ENCODE measurements at places on chromosomes 6 and 20.

GRCh38 chr6:3079682-3080081 lies 11.4 kb downstream of the RIPK1 start:
- DNase-seq = no peak

GRCh38 chr20:39129523-39129922 lies 167.4 kb downstream of the DHX35 start:
- no peak for DNase-seq

DNA sequence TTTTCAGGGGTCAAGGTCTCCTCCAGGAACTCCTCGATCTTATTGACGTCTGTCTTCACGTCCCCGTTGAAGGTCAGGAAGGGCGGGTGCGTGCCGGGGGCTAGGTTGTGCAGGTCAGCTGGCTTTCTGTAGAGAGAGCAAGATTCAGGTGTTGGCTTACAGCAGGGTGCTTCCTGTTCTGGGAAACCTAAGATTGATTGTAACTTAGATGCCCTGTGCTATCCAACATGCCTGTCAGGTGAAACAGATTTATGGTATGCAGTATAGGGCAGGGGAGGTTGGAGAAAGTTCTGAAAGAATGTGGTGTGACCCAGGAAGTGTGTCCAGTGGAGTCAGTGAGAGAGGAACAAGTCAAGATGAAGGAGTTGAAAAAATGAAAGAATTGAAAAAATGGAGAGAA lies 66.4 kb downstream of the CLIC5 start:
- no peak for DNase-seq

DNA sequence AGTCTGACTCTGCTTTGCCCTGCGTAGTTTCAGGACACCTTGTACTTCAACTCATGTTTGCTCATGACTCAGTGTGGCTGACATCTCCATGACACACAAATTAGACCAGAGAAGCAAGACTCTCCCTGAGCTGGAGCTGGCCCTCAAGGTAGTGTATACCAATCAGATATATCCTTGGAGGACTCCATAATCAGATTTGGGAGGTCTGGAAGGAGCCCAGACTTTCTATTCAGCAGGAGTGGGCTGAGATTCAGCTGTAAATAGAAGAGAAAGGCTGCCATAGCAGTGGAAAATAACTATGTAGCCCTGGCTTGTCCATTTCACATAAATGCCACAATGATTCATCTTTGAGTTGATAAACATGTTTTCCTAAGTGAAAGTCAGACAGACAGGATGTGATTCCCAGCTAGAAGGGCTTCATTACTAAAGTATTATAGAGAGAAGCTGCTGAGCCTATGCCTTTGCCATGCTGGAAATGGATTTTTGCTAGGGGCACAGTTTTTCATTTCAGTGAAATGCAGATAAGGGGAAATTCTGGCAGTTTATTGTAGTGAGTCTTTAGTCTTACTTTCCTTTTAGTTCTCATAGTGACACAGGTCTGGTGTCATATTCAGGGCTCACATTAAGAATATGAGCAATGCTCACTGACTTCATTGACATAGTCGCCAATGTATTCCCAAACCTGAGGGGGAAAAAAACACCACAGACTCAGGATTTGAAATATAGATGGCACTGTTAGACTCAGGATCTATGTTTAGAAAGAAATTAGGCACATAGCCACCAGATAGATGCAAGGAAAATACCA lies 95.3 kb downstream of the CLVS2 start:
- no peak for DNase-seq

- no peak for DNase-seq
These were observed 1.1 kb upstream of the ZBTB2 start for GRCh38 chr6:151392427-151392826.

DNA sequence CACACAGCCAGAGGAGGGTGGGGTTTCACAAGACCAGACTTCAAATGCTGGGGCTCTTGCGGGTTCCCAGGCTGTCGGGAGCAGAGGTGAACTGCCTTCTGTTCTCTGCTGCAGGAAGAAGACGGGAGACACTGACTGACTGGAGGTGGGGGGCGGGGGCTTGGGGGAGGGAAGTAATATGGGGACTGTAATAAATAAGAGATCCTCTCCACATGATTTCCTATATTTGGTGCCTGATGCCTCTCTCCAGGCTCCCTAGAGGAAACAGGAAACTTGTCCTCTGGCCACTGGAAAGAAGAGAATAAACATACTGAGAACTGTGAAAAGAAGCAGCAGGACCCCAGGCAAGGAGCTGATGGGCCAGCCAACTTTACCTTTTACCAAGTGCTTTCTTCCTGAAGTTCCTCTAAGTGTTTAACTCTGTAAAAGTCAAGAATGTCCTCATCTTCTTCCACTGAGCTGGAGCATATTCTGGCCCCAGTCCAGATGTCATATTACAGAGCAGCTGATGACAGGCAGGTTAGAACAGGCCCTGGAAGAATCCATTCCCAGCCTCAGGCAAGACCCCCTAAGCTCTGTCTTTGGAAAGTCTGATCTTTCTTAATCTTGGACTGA lies 33.2 kb upstream of the ADGRF5 start:
- DNase-seq = no peak

DNA sequence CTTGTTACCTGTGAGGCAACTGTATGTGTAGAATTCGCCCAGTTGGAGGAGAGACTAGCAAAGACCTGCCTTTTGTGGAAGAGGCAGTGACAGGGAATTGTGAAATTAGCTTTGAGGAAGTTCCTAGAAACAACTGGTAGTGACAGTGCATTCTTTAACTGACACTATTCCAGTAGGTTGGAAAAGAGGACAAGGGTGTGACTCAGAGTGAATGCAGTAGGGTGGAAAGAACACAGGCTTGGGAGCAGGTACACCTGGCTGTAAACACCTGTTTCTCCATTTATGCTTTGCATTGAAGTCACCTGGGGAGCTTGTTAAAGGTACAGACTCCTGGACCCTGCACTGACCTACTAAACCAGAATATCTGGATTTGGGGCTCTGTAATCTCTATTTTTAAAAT lies 295.7 kb downstream of the PHACTR1 start:
- DNase-seq = peak; percentile 42

- DNase-seq = no peak
These were observed 120.4 kb downstream of the TOX2 start for GRCh38 chr20:44034965-44035635.

- no peak for DNase-seq
These were observed 26.1 kb upstream of the KLHL31 start for GRCh38 chr6:53691667-53692133.

GRCh38 chr6:14734052-14734415 lies 511.8 kb upstream of the JARID2 start:
- DNase-seq = no peak

GRCh38 chr6:33193619-33194018 lies 1.4 kb upstream of the COL11A2 start:
- no peak for DNase-seq

GRCh38 chr20:38725931-38726803 lies 1.9 kb downstream of the SLC32A1 start:
- no peak for DNase-seq

DNA sequence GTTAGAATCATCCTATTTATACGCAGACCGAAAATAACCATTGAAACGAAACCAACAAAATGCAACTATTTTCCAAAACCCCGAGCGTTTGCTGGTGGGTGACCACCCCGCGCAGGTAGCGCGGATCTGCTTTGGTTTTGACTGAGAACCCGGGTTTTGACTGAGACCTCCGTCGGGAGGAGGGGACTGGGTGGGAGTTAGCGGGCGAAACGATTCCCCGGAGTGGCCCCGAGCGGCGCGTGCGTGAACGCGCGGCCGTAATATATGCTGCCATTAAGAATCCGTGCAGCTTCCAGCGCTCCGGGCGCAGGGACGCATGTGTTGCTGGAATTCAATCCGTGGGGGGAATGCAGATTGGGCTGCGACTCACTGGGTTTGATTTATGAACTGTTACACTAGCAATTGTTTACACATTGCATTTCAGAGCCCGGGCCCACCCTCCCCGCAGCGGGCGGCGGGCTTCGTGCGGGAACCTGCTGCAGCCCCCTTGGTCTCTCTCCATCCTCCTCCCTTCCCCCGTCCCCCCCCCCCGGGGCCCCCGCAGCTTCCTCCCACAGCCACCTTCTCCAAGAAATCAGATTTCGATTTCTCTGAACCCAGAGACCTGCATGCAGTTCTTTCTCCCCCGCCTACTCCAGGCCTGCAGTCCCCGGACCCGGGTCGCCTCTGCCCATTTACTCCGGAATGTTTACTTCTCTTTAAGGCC lies 9.9 kb downstream of the NRN1 start:
- no peak for DNase-seq

DNA sequence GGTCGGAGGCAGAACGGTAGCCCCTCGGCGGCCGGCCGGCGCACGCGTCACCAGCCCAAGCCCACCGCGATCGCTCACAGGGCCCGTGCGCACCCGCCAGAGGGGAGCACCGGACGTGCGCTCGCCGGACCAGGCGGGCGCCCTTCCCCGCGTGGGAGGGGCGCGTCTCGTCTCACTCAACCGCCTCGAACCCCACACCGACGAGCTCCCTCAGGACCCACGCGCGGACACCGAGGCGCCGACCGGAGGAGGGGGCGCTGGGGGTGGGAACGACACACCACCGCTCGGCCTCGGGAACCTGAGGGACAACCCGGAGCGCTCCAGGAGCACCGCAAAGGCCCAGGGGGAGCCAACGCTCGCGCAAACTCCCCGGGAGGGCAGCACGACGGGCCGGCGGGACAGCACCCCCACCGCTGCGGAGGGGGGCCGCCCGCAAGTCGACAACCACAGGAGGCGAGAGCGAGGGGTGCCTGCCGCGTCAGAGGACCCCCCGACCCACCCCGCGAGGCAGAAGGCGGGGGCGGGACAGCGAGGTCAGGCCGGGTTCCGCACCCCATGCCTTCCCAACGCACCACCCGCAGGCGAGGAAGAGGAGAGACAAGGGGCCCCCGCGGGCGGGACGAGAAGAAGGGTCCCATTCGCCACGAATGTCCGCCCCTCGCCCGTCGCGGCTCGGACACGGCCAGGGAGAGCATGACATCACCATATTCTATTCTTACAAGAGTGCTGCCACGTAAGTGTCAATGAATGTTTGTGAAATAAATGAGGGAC lies 512.7 kb upstream of the ZNF337 start:
- no peak for DNase-seq

GRCh38 chr6:24334285-24334684 lies 23.6 kb downstream of the DCDC2 start:
- DNase-seq = no peak

DNA sequence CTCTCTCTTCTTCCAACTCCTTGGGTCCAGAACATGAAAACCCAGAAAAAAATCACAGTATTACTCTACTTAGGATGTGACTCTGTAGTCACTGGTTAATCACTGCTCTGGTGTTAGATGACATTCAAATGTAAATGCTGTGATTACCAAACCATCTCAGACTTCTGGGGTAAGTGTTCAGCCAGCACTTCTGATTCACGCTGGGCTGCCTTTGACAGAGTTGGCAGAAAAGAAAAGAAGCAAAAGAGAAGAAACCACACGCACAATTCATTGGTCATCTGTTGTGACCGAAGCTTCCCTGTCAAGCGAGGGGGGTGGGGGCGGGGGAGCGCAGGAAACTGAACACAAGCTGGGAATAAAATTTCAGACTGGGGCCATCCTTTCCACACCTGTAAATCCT lies 82.7 kb downstream of the PSMG4 start:
- no peak for DNase-seq

- no peak for DNase-seq
These were observed 86.1 kb upstream of the MYLIP start for GRCh38 chr6:16042751-16043150.

GRCh38 chr6:139981768-139982181 lies 607.3 kb upstream of the CITED2 start:
- peak; percentile 47 for DNase-seq

- DNase-seq = no peak
These were observed 92.0 kb downstream of the JAG1 start for GRCh38 chr20:10581823-10582222.

GRCh38 chr6:11094411-11094851 lies 797 bp downstream of the SMIM13 start:
- DNase-seq = peak; percentile 51

- DNase-seq = no peak
These were observed 83.8 kb downstream of the IYD start for GRCh38 chr6:150452428-150453243.

DNA sequence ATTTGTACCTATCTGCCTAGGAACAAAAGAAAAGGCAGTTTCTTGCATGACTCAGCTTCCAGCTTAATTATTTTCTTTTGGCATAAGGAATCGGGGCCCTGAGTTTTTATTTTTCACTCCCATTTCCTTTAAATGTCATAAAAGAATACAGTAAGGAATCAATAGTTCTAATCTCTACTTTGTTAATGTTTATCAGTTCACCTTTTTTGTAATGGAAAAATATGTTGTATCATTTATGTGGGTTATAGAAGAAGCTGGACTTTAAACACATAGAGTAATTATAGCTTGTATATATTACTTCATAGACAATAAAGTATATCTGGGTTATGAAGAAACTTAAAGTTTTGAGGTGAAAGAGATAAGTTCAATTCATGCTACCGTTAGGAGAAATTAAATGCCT lies 1214.8 kb upstream of the GJE1 start:
- no peak for DNase-seq

GRCh38 chr6:90612313-90612680 lies 25.4 kb upstream of the MAP3K7 start:
- DNase-seq = no peak

GRCh38 chr6:20882014-20882413 lies 347.8 kb downstream of the CDKAL1 start:
- no peak for DNase-seq

DNA sequence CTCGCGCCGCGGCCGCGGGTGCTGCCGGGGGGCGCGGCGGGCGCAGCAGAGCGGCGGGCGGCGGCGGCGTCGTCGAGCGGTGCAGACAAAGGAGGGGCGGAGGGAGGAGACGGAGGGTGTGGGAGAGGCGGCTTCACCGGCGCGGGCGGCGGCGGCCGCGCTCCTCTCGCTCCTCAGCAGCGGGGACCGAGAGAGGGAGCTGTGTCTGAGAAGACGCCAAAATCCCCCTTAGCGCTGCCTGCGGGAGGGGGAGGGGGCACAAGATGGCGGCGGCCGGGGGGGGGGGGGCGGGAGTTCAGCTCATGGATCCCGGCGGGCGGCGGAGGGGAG lies 296 bp downstream of the ADNP start:
- DNase-seq = peak; percentile 16

GRCh38 chr6:136551103-136551502 lies 881 bp upstream of the MAP7 start:
- no peak for DNase-seq

DNA sequence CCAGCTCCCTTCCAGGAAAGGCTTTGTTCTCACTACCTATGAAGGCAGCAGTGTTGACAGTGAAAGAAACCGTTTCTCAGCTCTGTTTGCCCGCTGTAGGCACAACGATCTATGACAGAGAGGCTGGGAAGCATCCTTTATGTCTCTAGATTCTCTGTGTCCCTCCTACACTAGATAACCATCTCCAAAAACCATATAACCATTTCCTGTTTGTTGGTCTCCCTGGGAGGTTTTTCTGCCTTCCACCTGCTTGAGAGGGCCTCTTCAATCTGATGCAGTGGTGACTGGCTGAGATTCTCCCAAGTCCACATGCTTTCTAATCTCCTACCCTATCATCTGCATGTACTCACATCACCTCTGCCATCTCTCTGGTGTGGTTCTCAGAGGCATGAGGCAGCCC lies 32.0 kb upstream of the TMEM217 start:
- no peak for DNase-seq
